H1 (cell line): ENCODE measurements at places on chromosomes 12 and 14. TPM values are rescaled to one million over a fixed set of nuclear protein-coding genes. Genes with fewer than 3 reads are reported as not detected.

DNA sequence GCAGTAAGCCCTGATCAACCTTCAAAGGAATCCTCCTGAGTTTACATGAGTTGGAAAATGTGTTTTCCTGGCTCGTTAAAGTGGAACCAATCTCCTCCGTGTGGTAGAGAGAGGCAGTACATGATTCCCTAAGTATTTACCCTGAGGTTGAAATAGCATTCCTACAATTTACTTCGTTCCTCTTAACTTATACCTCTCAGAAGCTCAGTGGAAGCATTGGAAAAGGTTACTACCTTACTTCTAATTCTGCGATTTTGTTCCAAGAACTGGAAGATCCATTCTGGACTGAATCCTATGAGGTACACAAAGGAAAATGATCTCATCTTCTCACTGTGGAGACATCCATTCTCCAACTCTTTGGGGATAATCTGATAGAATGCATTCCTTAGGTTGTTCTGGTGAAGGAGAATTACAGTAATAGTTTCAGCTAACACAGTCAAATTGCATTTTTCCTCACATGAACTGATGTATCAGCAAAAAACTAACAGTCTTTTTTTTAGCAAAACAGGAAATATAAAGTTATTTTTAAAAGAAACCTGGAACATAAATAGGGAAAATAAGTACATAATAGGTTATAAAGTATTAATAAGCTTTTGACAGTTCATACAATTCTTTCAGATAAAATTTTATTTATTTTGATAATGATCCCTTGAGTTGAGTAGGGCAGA, 475.6 kb downstream of the PDZRN4 start:
- H3K27me3 ChIP-seq: no peaks in the 10 kb centered on the region
- no peak for DNase-seq
- H3K27ac ChIP-seq: no peak overlapping the region
- H3K4me3 ChIP-seq: no peak overlapping the region
- H3K36me3 ChIP-seq: no peaks in the 10 kb centered on the region

DNA sequence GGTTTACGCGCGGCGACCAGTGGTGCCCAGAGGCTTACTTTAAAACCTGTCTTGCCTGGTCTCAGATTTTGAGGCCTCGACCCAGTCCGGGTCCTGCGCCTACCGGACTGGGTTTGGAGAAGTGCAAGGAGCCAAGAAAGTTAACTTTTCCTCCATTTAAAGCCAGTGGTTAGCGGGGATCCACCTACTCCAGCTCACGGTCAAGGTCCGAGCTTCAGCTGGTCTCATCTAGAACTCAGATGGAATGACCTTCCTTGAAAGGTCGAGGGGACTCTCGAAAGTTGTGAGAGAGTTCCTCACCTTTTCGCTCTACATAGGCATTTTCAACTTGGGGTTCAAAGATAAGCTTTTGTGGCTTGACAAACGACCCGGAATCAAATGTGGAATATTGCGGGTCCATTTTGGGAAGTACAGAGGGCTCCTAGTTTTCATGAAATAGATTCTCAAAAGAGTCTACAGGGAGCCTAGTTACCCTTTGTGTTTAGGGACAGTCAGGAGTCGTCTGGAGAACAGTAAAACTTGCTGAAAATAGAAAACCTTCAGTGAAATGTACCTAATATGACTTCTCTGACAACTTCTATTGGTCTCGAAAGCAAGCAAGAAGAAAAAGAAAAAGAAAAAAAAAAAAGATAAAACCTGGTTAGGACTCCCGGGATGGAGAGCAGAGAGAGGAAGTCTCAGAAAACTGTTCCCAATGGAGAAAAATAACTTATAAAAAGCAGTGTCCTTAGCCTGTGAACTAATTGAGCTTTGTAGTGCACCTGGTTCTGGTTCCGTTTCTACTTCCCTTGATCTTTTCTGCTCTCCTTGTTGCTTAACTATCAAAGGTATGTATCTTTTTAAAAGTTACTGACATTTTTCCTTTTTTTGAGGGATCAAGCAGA, 1.4 kb downstream of the KCNMB4 start:
- no peaks in the 10 kb centered on the region for H3K36me3 ChIP-seq
- no peaks in the 10 kb centered on the region for H3K27me3 ChIP-seq
- peaks cover 2% of the 10 kb centered on the region; the same call in 1 of the 2 replicates for H3K4me1 ChIP-seq
- no peak overlapping the region for H3K27ac ChIP-seq

- no peak for DNase-seq
- no peak overlapping the region for H3K4me3 ChIP-seq
- H3K27me3 ChIP-seq: no peaks in the 10 kb centered on the region
- H3K4me1 ChIP-seq: peaks cover 4% of the 10 kb centered on the region; the same call in 1 of the 2 replicates
- no peaks in the 10 kb centered on the region for H3K36me3 ChIP-seq
Measured at GRCh38 chr12:90090929-90091651, 382.5 kb upstream of the ATP2B1 start.

DNA sequence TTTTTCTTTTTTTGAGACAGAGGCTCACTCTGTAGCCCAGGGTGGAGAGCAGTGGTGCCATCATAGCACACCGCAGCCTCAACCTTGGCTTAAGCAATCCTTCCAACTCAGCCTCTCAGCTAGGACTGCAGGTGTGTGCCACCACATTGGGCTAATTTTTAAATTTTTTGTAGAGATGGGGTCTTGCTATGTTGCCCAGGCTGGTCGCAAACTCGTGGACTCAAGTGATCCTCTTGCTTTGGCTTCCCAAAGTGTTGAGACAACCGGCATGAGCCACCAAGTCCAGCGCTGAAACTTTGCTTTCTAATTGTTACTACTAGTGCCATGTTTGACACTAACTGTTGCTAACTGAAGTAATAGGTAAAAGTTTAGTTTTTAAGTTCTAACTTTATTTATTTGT, 8.0 kb downstream of the RNF10 start:
- no peaks in the 10 kb centered on the region for H3K27me3 ChIP-seq
- no peak for DNase-seq
- no peak overlapping the region for H3K27ac ChIP-seq
- no peak overlapping the region for H3K4me3 ChIP-seq

DNA sequence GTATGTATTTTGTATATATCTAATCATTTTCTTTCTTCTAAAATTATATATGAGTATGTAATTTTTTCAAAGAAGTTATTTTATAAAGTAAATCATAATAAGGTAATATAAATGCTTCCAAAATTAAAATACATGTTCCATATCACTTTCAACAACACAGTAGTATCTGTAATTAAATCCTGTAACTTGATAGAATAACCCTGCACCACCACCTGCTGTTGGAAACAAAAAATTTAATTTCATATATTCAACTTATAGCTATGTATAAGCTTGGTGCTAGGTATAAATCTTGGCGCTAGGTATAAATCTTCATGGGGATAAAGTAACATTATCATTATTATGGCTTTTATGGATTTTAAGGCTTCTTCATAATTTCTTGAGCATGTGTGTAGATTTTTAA, 149.7 kb upstream of the DCN start:
- H3K4me1 ChIP-seq: no peaks in the 10 kb centered on the region
- no peak overlapping the region for H3K4me3 ChIP-seq
- H3K27me3 ChIP-seq: no peaks in the 10 kb centered on the region

DNA sequence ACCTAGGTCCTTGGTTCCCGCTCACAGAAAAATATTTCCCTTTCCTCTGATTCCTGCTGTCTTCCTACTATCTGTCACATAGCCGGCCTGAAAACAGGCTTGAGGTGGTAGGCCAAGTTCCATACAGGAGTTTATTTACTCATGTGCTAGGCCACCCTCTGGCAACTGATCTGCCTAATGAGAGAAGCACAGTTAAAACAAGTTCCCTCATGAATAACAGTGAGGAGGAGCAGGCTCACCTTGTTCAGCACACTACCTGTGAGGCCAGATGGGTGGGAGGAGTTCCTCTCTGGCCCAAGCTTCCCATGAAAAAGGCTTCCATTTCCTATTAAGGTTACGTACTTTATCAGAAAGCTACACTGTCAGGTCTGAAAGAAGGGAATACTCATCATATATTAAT, 206.0 kb downstream of the MYRFL start:
- no peak for DNase-seq
- no peaks in the 10 kb centered on the region for H3K36me3 ChIP-seq
- no peak overlapping the region for H3K4me3 ChIP-seq
- no peaks in the 10 kb centered on the region for H3K27me3 ChIP-seq
- peaks cover 4% of the 10 kb centered on the region; the same call in 1 of the 2 replicates for H3K4me1 ChIP-seq

GRCh38 chr12:120227233-120228040, 26.5 kb upstream of the RPLP0 start:
- H3K36me3 ChIP-seq: peaks cover 12% of the 10 kb centered on the region
- H3K4me1 ChIP-seq: peaks cover 61% of the 10 kb centered on the region
- H3K27me3 ChIP-seq: no peaks in the 10 kb centered on the region
- no peak overlapping the region for H3K27ac ChIP-seq
- no peak for DNase-seq
- no peak overlapping the region for H3K4me3 ChIP-seq

- H3K27ac ChIP-seq: no peak overlapping the region
- H3K4me1 ChIP-seq: no peaks in the 10 kb centered on the region
- H3K36me3 ChIP-seq: no peaks in the 10 kb centered on the region
- H3K27me3 ChIP-seq: no peaks in the 10 kb centered on the region
Measured at GRCh38 chr12:25932971-25933370, 25.5 kb upstream of the RASSF8 start.

GRCh38 chr14:64891839-64892375, 12.2 kb upstream of the SPTB start:
- no peak overlapping the region for H3K4me3 ChIP-seq
- DNase-seq: no peak
- no peaks in the 10 kb centered on the region for H3K27me3 ChIP-seq
- H3K36me3 ChIP-seq: no peaks in the 10 kb centered on the region

GRCh38 chr12:104974626-104975290, 11.4 kb upstream of the NOPCHAP1 start:
- H3K4me1 ChIP-seq: no peaks in the 10 kb centered on the region
- DNase-seq: no peak
- no peak overlapping the region for H3K27ac ChIP-seq
- H3K36me3 ChIP-seq: no peaks in the 10 kb centered on the region

DNA sequence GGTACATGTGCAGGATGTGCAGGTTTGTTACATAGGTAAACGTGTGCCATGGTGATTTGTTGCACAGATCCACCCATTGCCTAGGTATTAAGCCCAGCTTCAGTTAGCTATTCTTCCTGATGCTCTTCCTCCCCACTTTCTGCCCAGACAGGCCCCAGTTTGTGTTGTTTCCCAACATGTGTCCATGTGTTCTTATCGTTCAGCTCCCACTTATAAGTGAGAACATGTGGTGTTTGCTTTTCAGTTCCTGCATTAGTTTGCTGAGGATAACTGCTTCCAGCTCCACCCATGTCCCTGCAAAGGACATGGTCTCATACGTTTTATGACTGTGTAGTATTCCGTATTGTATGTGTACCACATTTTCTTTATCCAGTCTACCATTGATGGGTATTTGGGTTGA, 251.7 kb upstream of the NOVA1 start:
- H3K36me3 ChIP-seq: no peaks in the 10 kb centered on the region
- no peak overlapping the region for H3K27ac ChIP-seq
- H3K27me3 ChIP-seq: no peaks in the 10 kb centered on the region
- no peak for DNase-seq
- H3K4me3 ChIP-seq: no peak overlapping the region

DNA sequence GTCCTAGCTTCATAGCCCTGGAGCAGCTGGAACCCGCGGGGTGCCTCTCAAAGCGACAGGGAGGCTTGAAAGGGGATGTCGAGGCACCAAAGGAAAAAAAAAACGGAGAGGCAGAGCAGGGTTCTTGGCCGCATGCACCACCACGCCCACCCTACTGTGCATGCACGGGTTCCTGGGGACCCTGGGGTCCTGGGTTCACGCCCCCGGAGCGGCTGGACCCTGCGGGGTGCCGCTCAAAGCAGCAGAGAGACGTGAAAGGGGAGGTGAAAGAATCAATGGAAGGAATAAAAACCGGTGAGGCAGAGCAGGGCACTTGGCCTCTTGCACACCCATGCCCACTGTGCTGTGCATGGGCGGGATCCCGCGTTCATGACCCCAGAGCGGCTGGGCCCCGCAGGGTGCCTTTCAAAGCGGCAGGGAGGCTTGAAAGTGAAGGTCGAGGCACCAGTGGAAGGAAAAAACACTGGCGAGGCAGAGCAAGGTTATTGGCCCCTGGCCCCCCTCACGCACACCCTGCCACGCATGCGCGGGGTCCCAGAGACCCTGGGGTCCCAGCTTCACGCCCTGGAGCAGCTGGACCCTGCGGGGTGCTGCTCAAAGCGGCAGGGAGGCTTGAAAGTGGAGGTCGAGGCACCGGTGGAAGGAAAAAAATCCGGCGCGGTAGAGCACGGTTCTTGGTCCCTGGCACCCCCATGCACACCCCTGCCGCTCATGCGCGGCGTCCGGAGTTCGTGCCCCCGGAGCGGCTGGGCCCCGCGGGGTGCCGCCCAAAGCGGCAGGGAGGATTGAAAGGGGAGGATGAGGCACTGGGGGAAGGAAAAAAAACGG, 318.5 kb downstream of the ALG10 start:
- H3K36me3 ChIP-seq: no peaks in the 10 kb centered on the region
- no peak overlapping the region for H3K27ac ChIP-seq
- no peak for DNase-seq
- no peaks in the 10 kb centered on the region for H3K4me1 ChIP-seq

- H3K4me1 ChIP-seq: no peaks in the 10 kb centered on the region
- no peak overlapping the region for H3K4me3 ChIP-seq
- peaks cover 100% of the 10 kb centered on the region for H3K36me3 ChIP-seq
- H3K27me3 ChIP-seq: no peaks in the 10 kb centered on the region
Measured at GRCh38 chr12:46364300-46364696, 8.3 kb downstream of the SLC38A2 start.

GRCh38 chr12:10121278-10121677, 8.7 kb downstream of the CLEC7A start:
- H3K4me3 ChIP-seq: no peak overlapping the region
- H3K4me1 ChIP-seq: no peaks in the 10 kb centered on the region
- no peak for DNase-seq
- no peaks in the 10 kb centered on the region for H3K27me3 ChIP-seq
- no peak overlapping the region for H3K27ac ChIP-seq

GRCh38 chr12:94941440-94941862, 62.0 kb downstream of the NDUFA12 start:
- no peaks in the 10 kb centered on the region for H3K4me1 ChIP-seq
- no peak for DNase-seq
- H3K27me3 ChIP-seq: no peaks in the 10 kb centered on the region
- H3K27ac ChIP-seq: no peak overlapping the region
- no peak overlapping the region for H3K4me3 ChIP-seq

GRCh38 chr12:104462931-104463339, 6.2 kb downstream of the CHST11 start:
- DNase-seq: no peak
- H3K4me1 ChIP-seq: peaks cover 6% of the 10 kb centered on the region; the same call in 1 of the 2 replicates
- peaks cover 3% of the 10 kb centered on the region; the same call in 1 of the 2 replicates for H3K27me3 ChIP-seq
- no peaks in the 10 kb centered on the region for H3K36me3 ChIP-seq
- H3K4me3 ChIP-seq: no peak overlapping the region

SDSL gene
- total RNA-seq: 0.69 TPM in 1 of 2 replicates, not detected in the other

KRT6C gene
- total RNA-seq: not detected in 2 replicates

DNAJC22 gene
- total RNA-seq: 0.13 and 0.39 TPM in 2 replicates

PRB2 gene
- not detected in 2 replicates for total RNA-seq

NKX2-1 gene
- not detected in 2 replicates for total RNA-seq

NR1H4 gene
- not detected in 2 replicates for total RNA-seq

NOVA1 gene
- total RNA-seq: 12.7 and 13.5 TPM in 2 replicates

WASHC4 gene
- 38.5 and 40.2 TPM in 2 replicates for total RNA-seq

YY1 gene
- total RNA-seq: 106 and 119 TPM in 2 replicates

DLK1 gene
- total RNA-seq: 0.42 and 1.3 TPM in 2 replicates

SIX6 gene
- total RNA-seq: not detected in 2 replicates

NDRG2 gene
- total RNA-seq: 27.2 and 29.9 TPM in 2 replicates

NTN4 gene
- 1.3 and 1.7 TPM in 2 replicates for total RNA-seq
